ENCODE measurements at places on chromosomes 3 and 15.

- no peak for DNase-seq
Observed at GRCh38 chr3:196169836-196170240, 41.4 kb downstream of the ZDHHC19 start.

DNA sequence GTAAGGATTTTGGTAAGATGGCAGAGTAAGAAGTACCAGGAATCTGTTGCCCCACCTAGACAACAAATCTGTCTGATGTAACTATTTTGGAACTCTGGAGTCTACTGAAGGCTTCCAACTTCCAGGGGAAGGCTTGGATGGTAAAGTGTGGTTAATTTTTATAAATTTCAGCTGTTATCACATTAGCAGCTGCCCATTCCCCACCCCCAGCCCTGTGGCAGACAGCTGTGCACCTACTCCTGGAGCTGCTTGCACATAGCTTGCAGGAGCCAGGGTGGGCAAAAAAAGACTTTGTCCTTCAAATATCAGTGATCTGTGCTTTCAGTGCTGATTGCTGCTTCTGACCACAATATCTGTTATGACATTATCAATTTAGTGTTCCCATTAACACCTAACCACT, 47.4 kb downstream of the FRMD5 start:
- DNase-seq, result no peak

DNA sequence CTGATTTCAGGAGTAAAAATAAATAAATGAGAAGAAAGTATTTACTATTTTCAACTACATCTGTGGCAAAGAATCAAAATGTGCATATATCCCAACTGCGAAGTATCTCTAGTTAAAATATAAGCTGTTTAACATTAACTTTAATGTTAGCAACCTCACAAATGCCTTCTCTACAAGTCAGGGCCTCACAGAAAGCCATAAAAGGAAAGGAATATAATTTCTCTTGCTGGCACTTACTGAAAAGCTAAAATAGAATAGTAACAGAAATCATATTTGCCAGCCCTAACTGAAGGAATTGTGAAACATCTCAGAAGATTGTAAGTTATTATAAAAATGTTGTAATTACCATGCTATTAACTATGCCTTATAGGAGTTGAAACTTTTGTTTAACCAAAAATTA, 65.1 kb upstream of the MBNL1 start:
- DNase-seq, result no peak

GRCh38 chr15:67157521-67158252, 92.3 kb downstream of the SMAD3 start:
- no peak for DNase-seq

- DNase-seq, result no peak
Observed at GRCh38 chr3:169128579-169128978, 534.9 kb downstream of the MECOM start.

- no peak for DNase-seq
Observed at GRCh38 chr3:160956785-160957184, 148.4 kb downstream of the B3GALNT1 start.

GRCh38 chr3:183638101-183638852, 2.9 kb downstream of the KLHL24 start:
- peak; percentile 3 for DNase-seq

GRCh38 chr15:79973456-79974195, 2.6 kb upstream of the BCL2A1 start:
- no peak for DNase-seq

GRCh38 chr15:80915472-80915871, 74.1 kb downstream of the MESD start:
- no peak for DNase-seq

DNA sequence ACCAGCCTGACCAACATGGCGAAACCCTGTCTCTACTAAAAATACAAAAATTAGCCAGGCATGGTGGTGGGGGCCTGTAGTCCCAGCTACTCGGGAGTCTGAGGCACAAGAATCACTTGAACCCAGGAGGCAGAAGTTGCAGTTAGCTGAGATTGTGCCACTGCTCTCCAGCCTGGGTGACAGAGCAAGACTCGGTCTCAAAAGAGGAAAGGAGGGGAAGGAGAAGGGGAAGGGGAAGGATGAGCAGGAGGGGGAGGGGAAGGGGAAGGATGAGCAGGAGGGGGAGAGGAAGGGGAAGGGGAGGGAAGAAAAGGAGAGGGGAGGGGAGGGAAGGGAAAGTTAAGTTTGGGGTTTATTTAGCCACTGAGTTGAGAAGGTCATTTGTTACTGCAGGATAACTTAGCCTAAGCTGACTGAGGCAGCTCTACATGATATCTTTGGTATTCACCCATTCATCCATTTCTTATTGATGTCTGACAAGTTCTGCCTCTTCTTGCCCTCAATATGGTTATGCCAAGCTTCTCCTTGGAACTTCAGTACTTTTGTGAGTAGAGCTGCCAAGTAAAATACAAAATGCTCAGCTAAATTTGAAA, 15.9 kb upstream of the ABHD2 start:
- DNase-seq, result no peak

- no peak for DNase-seq
Observed at GRCh38 chr3:157718800-157719199, 215.6 kb upstream of the VEPH1 start.
